ENCODE measurements at places on chromosomes 6 and 20. TPM values are rescaled to one million over a fixed set of nuclear protein-coding genes. Genes with fewer than 3 reads are reported as not detected.

Gene CFAP206
- 2.4 TPM for total RNA-seq

Gene KHDC3L
- 0.22 TPM for total RNA-seq

Gene PTK6
- not detected for total RNA-seq

Gene GGTLC1
- not detected for total RNA-seq

Gene THBD
- 45.2 TPM for total RNA-seq

Gene GPANK1
- 31.6 TPM for total RNA-seq

Gene C20orf141
- total RNA-seq: not detected

Gene FAM83D
- total RNA-seq: 102 TPM

Gene PKIB
- 4.2 TPM for total RNA-seq

Gene SF3B5
- 211 TPM for total RNA-seq

Gene IL20RA
- total RNA-seq: not detected

Gene C6orf58
- not detected for total RNA-seq

Gene TRIM31
- not detected for total RNA-seq

Gene XKR7
- 0.05 TPM for total RNA-seq

- DNase-seq: peak; percentile 18
Observed at GRCh38 chr6:73657201-73657600, 3.4 kb upstream of the SLC17A5 start.

DNA sequence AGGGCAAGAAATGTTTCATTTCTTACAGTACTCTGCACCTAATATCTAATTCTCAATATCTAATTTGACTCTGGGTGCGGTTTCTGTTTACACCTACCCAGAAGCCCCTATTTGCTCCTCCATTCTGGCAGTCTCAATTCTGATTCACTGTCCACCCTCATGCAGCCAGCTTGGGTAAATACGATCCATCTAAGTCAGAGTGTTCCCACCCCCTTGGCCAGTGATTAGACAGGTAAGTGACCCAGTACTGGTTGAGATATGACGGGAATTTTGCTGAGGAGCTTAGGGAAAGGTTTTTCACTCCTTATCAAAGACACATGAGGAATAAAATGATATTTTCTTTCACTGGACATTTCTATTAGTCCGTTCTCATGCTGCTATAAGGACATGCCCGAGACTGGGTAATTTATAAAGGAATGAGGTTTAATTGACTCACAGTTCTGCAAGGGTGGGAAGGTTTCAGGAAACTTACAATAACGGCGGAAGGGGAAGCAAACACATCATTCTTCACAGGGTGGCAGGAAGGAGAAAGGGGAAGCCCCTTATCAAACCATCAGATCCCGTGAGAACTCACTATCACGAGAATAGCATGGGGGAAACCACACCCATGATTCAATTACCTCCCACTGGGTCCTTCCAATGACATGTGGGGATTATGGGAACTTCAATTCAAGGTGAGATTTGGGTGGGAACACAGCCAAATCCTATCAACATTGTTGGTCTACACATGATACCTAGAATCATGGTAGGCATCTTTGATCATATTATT is 29.4 kb downstream of the GLO1 start:
- DNase-seq: peak; percentile 9

GRCh38 chr20:51712501-51713212 is 55.5 kb downstream of the ATP9A start:
- peak; percentile 60 for DNase-seq

- no peak for DNase-seq
Observed at GRCh38 chr20:63463400-63464288, 8.8 kb downstream of the KCNQ2 start.

- peak; percentile 90 for DNase-seq
Observed at GRCh38 chr6:169851641-169852503, 100.5 kb downstream of the ERMARD start.

DNA sequence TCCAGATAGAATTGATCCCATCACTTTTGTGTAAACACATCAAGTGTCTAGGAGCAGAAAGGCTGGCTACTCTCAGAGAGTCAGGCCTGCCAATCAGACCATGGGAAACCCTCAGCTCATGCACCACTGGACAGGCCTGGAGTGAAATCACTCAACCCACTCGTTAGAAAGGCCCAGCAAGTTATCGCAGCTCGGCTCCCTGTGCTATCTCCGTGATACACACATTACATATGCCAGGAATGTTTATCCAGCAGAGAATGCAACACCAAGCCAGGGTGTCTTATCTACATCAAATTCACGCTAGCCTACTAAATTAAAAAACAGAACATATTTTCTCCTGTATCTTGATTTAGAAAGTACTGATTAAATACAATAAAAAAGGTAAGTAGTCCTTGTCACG is 232.4 kb upstream of the FOXQ1 start:
- DNase-seq: peak; percentile 54

GRCh38 chr6:36886950-36887618 is 1.3 kb downstream of the C6orf89 start:
- no peak for DNase-seq

DNA sequence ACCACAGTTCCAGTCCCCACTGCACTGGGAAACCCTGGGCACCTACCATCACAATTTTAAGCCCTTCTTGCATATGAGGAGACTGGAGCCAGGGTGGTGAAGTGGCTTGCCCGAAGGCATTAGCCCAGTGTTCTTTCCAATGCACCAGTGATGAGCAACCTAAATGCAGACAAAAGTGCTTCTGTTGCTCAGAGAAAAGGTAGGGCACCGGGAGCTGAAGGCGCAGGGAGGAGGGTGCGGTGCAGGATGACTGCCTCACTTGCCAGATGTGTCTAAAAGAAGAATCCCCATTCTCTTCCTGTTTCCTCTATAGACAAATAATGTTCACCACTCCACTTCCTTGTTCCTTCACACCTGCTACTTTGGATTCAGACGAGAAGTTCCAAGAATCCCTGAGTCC is 86.5 kb downstream of the QRSL1 start:
- DNase-seq: no peak

GRCh38 chr20:35146299-35146919 is 727 bp downstream of the EDEM2 start:
- peak; percentile 46 for DNase-seq

DNA sequence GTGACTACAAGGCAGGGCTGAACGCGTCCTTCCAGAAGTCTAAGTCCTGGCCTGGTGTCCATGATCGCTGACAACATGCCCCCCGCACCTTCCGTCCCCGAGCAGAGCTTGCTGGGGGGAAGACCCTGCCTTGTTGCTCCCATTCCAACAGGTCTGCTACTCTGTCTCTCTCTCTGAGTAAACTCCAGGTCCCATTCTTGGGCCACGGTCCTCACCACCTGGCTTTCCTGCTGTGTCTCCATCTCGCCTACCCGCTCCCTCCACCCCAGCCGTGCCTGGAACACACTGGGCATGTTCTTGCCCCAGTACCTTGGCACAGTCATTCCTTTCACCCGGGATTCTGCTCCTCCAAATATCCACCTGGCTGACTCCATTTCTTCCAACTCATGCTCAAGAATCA is 162.3 kb downstream of the BMP7 start:
- DNase-seq: no peak

DNA sequence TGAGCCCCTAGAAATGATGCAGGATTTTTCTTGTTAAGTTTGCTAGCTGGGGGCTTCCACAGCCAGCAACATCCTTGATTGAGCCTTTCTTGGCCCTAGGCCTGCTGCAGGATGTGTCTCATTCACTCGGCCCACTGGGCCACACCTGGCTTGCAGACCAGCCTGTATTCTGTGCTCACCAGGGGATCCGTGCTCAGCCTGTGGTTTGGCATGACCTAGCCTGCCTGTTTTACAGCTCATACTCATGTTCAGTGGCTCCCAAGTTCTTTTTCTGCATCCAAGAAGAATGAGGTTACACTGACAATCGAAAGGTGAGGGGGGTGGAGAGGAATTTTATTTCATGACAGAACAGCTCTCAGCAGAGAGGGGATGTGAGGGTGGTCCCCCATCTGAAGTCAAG is 263.4 kb downstream of the RIMS1 start:
- peak; percentile 45 for DNase-seq

DNA sequence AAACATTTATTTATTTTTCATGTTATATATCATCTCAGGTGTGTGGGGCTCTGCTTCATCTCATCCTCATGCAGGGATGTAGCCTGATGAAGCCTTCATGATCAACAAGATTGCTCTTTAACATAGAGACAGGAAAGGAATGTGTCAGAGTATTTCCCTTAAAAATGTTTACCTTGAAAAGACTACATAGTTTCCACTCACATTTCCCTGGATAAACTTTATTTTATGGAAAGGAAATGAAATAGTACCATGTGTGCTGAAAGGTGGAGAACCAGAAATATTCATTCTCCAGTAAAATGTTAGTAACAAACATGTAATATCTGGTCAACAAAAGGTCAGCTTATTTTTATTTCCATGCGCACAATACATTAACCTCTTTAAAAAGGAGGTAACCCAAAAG is 155.8 kb downstream of the GRM1 start:
- no peak for DNase-seq

DNA sequence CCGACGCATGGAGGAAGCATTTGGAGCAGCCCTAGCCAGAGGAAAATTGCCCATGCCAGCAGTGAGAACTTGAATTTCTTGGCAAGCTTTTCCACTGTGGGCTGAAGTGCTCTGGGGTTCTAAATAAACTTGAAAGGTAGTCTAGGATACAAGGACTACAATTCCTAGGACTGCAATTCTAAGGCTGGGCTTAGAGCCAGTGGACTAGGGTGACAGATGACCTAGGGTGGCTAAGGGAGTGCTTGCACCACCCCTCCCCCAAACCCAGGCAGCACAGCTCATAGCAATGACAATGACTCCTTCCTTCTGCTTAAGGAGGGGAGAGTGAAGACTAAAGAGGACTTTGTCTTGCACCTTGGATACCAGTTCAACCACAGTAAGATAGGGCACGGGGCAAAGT is 122.3 kb downstream of the THBS2 start:
- peak; percentile 84 for DNase-seq

GRCh38 chr6:43647613-43648012 is 2.8 kb downstream of the RSPH9 start:
- no peak for DNase-seq

DNA sequence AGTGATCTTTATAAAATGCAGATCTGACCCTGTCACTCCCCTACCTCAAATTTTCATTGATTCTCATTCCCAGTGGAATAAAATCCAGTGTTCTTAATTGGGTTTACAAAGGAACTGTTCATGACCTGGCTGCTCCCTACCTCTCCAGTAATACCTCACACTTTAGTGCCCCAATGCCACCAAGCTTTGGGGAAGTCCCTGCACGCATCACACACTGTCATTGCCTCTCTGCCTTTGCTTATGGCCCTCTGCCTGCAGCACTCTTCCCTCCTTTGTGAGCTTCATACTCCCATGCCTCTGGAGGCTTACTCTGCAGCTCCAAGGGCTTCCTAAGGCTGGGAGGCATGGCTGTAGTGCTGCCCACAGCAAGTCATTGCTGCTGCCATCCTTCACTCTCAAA is 57.4 kb downstream of the TMC2 start:
- no peak for DNase-seq

- DNase-seq: no peak
Observed at GRCh38 chr6:15892369-15892768, 229.5 kb upstream of the DTNBP1 start.

DNA sequence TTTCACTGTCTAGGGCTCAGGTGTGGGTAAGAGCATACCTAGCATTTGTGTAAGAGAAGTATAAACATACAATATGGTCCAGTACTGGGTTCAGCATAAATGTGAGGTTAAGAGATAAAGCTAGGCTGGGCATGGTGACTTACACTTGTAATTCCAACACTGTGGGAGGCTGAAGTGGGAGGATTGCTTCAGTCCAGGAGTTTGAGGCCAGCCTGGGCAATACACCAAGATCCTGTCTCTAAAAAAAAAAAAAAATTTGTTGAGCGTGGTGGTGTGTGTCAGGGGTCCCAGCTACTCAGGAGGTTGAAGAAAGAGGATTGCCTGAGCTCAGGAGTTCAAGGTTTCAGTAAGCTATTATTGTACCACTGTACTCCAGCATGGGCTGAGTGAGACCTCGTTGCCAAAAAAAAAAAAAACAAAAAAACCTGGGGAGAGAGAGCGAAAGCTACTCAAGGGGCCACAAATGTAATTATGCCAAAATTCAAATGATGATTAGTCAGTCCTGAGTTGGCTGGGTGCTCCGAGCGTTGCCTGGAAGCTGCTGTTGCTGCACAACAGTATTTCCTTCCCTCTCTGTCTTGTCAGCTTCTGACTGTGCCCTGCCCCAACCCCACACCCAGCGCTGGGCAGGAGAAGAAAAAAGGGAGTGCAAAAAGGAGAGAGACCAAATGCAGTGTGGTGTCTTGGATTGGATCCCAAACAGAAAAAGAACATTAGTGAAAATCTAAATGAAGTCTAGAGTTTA is 24.0 kb downstream of the CMTR1 start:
- peak; percentile 96 for DNase-seq

- DNase-seq: no peak
Observed at GRCh38 chr20:19589787-19590362, 168.2 kb upstream of the RIN2 start.

DNA sequence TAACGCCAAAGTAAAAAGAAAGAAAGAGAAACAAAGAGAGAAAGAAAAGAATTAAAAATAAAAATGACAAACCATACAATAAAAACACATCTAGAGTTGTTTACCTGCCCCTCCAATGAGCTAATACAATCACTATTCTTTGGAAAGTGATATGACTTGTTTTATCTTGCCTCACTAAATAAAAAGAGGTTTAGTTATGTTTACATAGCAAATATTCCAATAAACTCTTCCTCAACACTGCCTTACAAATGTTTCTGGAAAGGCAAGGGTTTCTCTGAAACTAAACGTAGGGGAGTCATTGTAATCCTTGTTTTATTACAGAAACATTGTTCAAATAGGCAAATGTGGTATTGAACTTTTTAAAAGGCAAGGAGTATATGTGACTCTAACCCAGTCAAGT is 396.2 kb downstream of the EPM2A start:
- no peak for DNase-seq

GRCh38 chr20:43736588-43737158 is 9.9 kb upstream of the GTSF1L start:
- peak; percentile 53 for DNase-seq

DNA sequence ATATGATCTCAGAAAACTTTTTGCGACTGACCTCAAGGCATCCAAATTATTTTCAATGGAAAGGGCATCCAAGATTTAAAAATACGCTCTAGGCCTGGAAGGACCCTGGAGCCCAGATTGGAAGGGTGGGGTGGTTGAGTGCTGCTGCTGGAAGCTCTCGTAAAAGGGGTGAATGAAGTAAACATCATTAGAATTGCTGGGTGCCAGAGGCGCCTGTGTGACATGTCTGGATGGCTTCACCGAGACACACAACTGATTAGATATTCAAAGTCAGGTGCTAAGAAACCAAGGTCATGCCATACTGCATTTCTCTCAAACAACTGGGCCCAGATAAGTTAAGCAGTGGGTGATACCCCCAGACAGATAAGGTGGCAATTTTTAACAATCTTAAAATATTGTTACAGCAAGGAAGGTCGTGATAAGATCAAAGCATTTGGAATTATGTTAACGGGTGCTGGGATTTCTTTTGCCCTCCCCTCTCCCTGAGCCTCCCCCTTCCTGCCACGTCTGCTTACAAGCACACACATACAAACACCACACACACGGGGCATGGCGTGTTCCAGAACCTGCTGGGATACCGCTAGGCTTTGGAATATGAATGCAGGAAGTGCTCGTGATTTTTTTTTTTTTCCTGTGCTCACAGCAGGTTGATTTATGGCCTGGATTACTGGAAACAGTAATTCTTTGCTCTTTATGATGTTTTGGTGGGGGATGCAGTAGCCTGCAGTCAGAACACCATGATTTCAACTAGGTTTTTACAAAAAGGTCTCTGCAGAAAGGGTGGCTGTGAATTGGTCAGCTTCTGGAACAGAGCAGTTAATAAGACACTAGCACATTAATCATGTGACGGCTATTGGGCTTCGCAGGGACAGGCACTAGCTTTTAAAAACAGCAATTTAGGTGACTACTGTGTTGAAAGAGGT is 551.2 kb downstream of the QKI start:
- DNase-seq: no peak

- peak; percentile 81 for DNase-seq
Observed at GRCh38 chr6:3748208-3749066, 3.1 kb downstream of the PXDC1 start.
